ENCODE measurements at places on chromosomes 1 and 21. TPM values are rescaled to one million over a fixed set of nuclear protein-coding genes. Genes with fewer than 3 reads are reported as not detected.

Gene KRTAP7-1
- total RNA-seq: not detected

Gene FAM163A
- total RNA-seq: not detected

Gene KRTAP13-2
- total RNA-seq: not detected

Gene VHLL
- total RNA-seq: not detected

Gene TNNI3K
- total RNA-seq: not detected

Gene FOXD2
- total RNA-seq: not detected

Gene CFAP410
- 20.3 TPM for total RNA-seq

Gene MAN1C1
- total RNA-seq: 0.19 TPM

Gene KRTAP12-2
- not detected for total RNA-seq

Gene LAMB3
- 0.31 TPM for total RNA-seq

Gene SH3BGR
- total RNA-seq: 1.2 TPM

Gene SLC37A1
- 34.8 TPM for total RNA-seq

Measured in GM12878 (cell line).